M059J (cell line): ENCODE measurements at places on chromosomes 3 and 15. TPM values are rescaled to one million over a fixed set of nuclear protein-coding genes. Genes with fewer than 3 reads are reported as not detected.

- DNase-seq = no peak
Observed at GRCh38 chr3:174938102-174938501, 79.0 kb downstream of the NAALADL2 start.

PCSK6 gene
- not detected in 2 replicates for total RNA-seq

GOLGA8H gene
- 0.15 and 0.57 TPM in 2 replicates for total RNA-seq

CLSTN2 gene
- total RNA-seq = 3.9 and 7.6 TPM in 2 replicates

DNA sequence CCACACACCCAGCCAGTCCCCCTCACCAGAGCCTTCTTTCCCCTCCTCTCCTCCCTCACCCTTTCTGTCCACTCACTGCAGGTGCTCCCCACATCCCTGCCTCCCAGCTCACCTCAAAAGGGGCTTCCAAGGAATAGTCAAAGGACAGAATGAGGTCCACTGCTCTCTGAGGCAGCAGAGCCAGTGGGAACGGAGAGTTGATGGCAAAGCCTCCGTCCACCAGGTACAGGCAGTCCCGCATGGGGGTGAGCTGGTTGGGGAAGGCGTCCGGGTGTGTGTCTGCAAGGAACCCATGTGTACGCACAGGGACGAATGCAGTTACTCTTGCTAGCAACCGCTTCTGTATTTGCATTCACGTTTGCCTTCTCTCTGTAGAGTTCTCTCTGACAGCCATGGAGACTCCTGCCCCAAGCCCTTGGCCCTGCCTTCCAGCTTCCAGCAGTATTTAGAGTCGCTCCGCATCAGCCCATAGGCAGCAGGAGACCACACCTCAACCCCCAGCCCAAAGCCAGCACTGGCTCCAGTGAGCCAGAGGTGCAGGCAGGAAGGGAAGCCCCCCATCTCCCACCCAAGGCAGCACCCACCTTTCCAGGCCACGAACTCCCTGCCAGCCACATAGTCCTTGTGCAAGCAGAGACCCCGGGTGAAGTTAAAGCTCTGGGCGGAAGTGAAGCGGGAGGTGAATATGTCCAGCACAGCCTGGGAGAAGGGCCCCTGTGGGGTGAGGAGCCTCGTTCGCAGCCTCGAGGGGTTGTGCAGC is 12.4 kb downstream of the PLA2G4F start:
- no peak for DNase-seq

GRCh38 chr3:166265153-166265552 is 427.9 kb upstream of the BCHE start:
- DNase-seq = no peak
